ENCODE measurements at places on chromosomes 6 and 20.

DNA sequence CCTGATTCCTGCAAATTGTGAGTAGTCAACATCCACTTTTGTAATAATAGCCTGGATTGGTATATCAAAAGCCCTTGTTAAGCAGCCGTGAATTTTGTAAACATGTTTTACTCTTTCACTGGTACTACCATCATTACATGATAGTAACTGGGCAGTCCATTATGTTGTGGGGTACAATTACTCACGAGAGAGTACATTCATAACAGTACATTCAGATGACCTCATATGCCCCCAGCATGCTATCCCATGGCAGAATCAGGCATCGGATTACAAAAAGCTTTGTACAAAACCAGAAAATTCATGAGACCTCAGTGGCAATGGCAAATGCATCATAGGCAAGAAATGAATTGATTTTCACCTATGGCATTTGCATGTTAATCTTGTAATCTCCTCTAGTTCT is 166.2 kb downstream of the EPM2A start:
- no peak for DNase-seq

GRCh38 chr20:54284928-54285704 is 77.2 kb downstream of the PFDN4 start:
- DNase-seq, result no peak

DNA sequence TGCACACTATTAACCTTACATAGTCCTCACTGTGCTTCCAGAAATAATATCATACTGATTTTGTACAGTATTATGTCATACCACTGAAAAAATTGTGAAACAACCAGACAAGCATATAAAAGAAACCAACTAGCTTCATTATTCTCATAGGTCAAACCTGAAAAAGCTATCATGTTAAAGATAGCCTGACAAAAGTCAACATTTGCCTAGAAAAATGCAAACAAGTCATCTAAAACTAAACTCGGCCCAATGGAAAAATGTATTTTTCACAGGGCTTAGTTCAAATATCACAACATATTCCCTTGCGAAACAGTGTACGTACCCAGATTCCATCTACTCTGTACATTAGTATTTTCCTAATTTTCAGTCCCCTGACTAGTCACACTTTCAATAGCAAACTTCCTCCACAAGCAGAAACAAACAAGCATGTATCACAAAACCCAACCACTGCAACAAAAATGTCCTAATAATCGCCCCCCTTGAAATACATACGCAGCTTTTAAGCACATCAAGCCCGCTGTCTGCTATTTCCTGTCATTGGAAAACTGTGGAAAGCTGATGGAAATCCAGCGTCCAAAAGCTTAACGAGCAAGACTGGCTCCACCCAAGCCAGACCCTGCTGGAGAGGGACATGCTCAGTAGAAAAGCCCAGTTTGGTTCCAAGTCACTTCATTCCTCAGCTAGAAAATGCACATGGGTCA is 93.1 kb downstream of the EPB41L2 start:
- DNase-seq, result no peak

- DNase-seq, result peak; percentile 47
Measured at GRCh38 chr6:134123666-134124208, 71.3 kb upstream of the SLC2A12 start.

DNA sequence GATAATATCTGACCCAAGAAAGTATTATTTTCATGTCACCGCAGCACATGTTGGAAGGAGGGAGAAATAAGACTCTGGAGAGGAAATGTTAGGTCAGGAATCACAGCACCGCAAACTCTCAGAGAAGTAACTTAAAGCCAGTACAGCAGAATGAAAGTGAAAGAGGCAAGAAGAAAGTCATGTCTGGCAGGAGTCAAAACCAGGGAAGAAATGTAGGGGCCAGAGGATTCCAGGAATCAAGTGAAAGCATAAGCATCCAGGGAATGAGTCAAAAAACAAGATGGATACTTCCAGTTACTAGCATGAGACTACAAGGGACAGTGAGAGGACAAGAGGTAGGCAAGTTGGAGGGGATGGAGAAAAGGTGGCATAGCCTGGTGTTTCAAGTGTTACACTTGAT is 80.4 kb downstream of the AK9 start:
- DNase-seq, result no peak

GRCh38 chr6:379410-380181 is 12.0 kb upstream of the IRF4 start:
- no peak for DNase-seq

GRCh38 chr6:1554141-1554475 is 55.6 kb upstream of the FOXC1 start:
- DNase-seq, result no peak

- DNase-seq, result no peak
Measured at GRCh38 chr20:43975096-43975768, 60.6 kb downstream of the TOX2 start.

GRCh38 chr20:26135325-26136110 is 438.9 kb upstream of the ZNF337 start:
- DNase-seq, result no peak

DNA sequence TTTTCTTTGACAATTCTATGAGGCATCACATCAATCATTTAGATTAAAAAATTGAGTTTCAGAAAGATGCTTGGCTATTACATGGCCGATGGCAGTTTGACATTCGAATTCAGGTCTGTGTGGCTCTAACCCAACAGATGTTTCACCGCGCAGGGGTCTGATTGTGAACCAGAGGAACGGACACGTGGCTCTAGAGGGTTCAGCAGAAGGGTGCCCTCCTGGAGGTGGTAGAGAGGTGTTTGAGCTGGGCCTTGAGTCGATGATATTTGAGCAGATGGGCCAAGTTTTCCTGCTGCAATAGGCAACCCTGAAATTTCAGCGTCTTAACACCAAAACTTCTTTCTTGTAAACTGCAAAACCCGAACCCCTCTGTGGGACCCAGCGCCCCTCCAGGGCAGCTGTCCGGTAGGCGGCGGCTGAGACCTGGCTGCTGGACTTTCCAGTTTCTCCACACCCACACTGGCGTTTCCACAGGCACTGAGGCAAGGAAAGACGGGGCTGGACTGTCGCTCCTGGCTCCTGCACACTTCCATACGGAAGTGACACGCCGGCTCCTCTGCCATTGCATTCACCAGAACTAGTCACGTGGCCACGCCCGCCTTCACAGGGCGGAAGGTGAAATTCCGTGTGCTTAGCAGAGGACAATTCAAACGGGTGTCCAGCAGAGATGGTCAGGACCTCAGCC is 11.3 kb upstream of the AFDN start:
- no peak for DNase-seq

- DNase-seq, result no peak
Measured at GRCh38 chr6:55319961-55320695, 7.1 kb upstream of the GFRAL start.

DNA sequence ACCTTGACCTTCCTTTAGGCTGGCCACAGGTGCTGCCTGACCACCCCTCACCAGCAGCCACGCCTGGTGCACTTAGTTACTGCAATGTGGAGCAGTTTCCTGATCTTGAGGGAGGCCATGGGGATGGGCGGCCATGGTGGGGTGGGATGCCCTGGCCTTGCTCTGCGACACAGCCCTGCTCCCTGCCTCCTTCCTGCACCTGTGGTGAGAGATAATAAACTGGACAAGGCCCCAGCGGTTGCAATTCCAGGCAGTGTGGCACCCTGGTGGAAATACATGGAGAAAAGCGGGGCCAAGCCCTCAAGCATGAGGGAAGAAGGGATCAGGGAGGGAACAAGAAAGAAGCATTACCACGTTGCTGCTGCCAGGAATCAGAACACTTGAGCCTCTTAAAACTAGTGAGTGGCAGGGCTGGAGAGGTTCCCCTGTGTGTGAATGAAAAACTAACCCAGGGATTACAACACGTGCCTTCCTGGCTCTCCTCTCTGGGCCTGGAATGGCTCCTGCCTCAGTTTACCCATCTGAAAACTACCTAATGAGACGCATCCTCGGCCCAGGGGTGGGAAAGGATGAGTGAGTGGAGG is 213.2 kb downstream of the LY86 start:
- DNase-seq, result no peak

DNA sequence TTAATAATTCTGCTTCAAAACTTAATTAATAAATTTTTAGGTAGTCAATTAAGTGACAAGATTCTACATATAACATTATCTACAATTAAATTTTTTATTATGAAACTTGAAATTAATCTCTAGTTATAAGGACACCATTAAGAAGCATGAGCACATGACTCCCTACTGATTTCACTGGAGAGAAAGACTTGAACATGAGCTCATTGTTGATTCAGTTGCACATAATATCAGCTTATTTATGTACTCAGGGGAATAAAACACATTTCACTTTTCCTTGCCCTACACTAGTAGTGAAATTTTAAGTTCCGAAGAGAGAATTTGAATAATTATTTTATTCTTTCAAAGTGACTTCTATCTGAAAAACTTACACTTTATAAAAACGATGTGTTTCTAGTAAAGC is 370.2 kb upstream of the EPHA7 start:
- DNase-seq, result no peak

GRCh38 chr6:128118401-128118800 is 217.5 kb upstream of the THEMIS start:
- no peak for DNase-seq

- peak; percentile 20 for DNase-seq
Measured at GRCh38 chr20:59525500-59526241, 78.7 kb upstream of the PHACTR3 start.
